Ascending aorta (tissue), 2 donors: ENCODE measurements at places on chromosomes 2 and 18. TPM values are rescaled to one million over a fixed set of nuclear protein-coding genes. Genes with fewer than 3 reads are reported as not detected.
A peak's percentile ranks its signal among the peaks of the same experiment; 100 is the strongest.

DNA sequence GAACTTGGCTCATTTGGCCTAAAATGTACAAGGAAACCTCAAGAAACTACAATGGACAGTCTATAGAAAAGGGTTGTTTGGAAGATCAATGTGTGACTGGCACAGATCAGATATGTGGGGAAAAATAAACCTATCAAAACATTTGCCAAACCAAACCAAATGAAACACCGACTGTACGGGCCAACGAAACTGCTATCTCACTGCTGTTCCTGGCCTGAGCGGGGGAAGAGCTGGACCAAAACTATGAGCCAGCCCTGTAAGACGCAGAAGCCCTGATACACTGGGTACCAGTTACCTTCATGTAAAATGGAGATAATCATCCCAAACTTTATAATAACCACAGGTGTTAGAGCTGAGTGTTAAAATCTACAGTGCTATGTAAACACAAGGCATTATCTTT, 11.7 kb downstream of the CDC42EP3 start:
- H3K27me3 ChIP-seq: no peaks in the 10 kb centered on the region
- H3K27ac ChIP-seq: peak overlapping the region; percentile 19
- H3K4me3 ChIP-seq: no peak overlapping the region
- DNase-seq: no peak
- no peaks in the 10 kb centered on the region for H3K36me3 ChIP-seq

DNA sequence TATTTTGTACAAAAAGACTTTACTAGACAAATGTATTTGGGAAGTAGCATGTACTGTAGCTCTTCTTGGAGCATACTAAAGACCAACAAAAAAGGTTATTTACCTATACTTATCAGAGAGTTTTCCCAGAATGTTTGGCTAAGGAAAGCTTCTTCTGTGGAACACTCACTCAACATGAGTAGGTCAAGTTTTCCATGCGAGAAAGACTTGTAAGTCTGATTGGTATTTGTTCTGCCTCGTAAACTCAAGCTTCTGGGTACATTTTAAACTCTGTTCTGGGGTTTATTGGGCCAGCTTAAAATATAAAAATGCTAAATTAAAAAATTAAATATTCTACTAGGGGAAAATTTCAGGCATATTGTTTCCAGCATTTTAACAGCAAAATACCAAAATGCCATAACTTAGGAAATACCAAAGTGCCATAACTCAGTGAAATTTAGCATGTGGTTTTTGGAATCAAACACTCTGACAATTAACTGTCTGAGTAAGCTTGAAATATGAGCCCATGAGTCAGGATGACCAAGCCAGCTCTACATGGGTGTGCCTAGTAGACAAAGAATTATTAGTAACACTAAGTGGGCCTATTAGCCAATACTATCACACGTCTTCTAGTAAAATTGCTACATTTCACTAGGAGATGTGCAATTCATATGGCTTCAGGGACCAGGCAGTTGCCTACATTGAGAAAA, 47.3 kb upstream of the SERPINE2 start:
- H3K27ac ChIP-seq: no peak overlapping the region
- no peak overlapping the region for H3K4me3 ChIP-seq
- no peaks in the 10 kb centered on the region for H3K27me3 ChIP-seq
- H3K36me3 ChIP-seq: no peaks in the 10 kb centered on the region
- H3K4me1 ChIP-seq: no peaks in the 10 kb centered on the region
- DNase-seq: peak; percentile 65

Gene IL18RAP
- 0.11 TPM for total RNA-seq

GRCh38 chr2:110875384-110875725, 143.0 kb downstream of the ACOXL start:
- H3K4me1 ChIP-seq: no peaks in the 10 kb centered on the region
- no peaks in the 10 kb centered on the region for H3K36me3 ChIP-seq
- no peak overlapping the region for H3K4me3 ChIP-seq
- no peak overlapping the region for H3K27ac ChIP-seq

DNA sequence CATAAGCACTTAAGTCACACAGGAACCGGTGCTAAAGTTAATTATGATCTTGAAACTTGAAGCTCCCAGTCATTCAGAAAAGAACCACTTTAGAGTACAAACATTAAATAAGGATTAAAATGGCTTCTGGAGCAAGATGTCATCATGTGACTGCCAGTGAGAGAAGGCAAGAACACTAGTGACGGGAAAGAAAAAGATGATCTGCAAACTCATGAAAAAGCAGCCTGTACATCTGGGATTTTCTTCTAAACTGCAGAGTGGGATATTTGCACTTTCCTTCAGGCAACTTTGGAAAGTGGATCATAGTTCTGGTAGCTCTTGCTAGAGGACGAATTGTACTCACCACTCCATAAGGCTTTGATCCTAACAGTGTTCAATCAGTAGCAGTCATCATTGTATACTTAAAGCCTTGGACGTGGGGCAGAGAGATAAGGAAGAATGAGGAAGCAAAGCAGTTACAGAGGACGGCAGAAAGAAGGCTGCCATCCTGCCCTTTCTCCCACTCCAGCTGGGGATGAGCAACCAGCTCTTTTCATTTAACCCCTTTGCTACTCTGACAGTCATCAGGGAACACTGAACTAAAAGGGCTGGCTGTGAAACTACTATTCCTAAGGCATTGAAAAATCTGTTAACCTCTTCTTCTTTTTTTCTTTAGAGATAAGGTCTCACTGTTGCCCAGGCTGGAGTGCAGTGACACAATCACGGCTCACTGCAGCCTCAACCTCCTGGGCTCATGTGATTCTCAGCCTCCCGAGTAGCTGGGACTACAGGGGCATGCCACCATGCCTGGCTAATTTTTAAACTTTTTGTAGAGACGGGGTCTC, 18.1 kb downstream of the ABHD3 start:
- no peak overlapping the region for H3K4me3 ChIP-seq
- H3K4me1 ChIP-seq: no peaks in the 10 kb centered on the region
- no peak overlapping the region for H3K27ac ChIP-seq
- no peak for DNase-seq

DNA sequence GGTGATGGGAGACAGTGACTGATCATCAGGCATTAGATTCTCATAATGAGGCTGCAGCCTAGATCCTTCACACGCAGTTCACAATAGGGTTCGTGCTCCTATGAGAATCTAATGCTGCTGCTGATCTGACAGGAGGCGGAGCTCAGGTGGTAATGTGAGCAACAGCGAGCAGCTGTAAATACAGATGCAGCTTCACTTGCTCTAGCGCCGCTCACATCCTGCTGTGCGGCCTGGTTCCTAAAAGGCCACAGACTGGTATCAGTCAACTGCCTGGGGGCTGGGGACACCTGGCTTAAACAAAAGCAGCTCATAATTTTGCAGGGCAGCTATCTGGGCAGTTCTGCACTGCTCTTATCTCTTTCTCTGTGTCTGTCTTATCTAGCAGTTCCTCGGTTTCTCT, 20.4 kb upstream of the CD226 start:
- no peak for DNase-seq
- H3K36me3 ChIP-seq: no peaks in the 10 kb centered on the region
- H3K4me1 ChIP-seq: no peaks in the 10 kb centered on the region
- no peaks in the 10 kb centered on the region for H3K27me3 ChIP-seq

GRCh38 chr2:130963849-130964793, 127.4 kb downstream of the ARHGEF4 start:
- no peaks in the 10 kb centered on the region for H3K27me3 ChIP-seq
- no peaks in the 10 kb centered on the region for H3K36me3 ChIP-seq
- no peaks in the 10 kb centered on the region for H3K4me1 ChIP-seq
- DNase-seq: no peak
- H3K4me3 ChIP-seq: peak overlapping the region; percentile 30
- no peak overlapping the region for H3K27ac ChIP-seq
